Mesothelial cell of epicardium (in vitro differentiated cells): ENCODE measurements at places on chromosomes 12 and 14.

GRCh38 chr14:104346608-104347007 is 208.2 kb downstream of the KIF26A start:
- no peak for DNase-seq

DNA sequence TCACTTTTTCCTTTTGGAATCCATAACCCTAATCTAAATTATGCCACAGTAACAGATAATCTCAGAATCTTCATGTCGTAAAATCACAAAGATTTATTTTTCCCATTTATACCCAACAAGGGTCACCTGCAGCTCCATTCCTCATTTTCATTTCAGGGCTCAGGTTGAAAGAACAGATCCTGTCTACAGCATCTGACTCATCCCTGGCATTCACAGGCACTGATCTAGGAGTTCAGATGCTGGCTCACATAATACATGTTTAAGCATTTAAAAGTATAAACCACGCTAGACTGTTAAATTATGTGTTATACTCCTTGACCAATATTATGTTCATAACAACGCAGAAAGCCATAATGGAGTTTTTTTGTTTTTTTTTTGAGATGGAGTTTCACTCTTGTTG is 58.3 kb downstream of the STON2 start:
- no peak for DNase-seq

DNA sequence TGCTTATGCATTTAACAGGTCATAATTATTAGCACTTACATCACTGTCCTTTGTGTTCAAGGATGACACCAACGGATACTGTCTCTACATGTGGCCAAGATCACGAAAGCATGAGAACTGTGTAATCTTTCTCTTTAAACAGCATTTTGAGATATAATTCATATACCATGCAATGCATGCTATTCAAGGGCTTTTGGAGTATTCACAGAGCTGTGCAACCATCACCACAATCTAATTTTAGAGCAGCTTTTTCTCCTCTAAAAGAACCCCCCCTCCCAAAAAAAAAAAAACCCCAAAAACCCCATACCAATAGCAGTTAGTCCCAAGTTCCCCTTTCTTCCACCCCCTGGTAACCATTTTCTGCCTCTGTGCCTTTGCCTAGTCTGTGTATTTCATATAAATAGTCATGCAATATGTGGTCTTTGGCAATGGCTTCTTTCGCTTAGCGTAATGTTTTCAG is 60.6 kb downstream of the SPRING1 start:
- DNase-seq, result no peak

- no peak for DNase-seq
Measured at GRCh38 chr12:50119387-50119786, 7.4 kb downstream of the COX14 start.

GRCh38 chr12:109597795-109598427 is 24.3 kb downstream of the MVK start:
- peak; percentile 92 for DNase-seq

GRCh38 chr14:61104358-61104757 is 123.3 kb downstream of the SLC38A6 start:
- DNase-seq, result no peak

GRCh38 chr12:19779395-19780056 is 340.2 kb downstream of the AEBP2 start:
- DNase-seq, result no peak

DNA sequence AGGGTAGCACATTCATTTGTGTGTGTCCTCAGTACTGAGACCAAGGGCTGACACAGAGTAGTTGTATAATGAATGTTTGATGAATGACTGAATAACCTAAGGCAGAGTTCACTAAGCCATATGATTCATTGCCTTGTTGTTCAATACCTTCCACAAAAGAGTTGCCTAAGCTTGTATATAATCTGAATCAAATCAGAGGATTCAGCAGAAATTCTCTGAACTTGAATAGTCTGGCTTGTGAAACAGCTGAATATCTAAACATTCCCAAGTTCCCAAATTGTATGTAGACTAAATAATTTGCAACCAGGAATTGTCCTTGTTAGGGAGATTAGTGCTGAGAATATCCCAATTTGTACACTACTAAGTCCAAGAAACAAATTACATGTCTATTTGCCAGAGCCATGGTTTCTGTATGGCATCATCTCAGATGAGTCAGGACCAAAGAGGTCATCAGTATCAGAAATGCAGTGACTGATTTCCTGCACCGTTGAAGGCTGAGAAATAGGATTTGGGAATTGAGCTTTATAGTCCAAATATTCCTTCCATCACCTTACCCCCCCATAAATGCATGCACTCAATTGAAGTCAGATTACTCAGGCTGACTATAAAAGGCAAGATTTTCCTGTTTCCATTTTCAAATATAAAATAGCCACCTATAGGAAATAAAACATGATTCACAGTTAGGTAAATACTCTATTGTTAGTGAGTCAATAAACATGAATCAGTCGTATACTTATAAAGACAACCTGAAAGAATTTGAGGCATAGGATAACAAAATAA is 168.7 kb downstream of the PHLDA1 start:
- DNase-seq, result no peak

- DNase-seq, result no peak
Measured at GRCh38 chr14:30982533-30982932, 42.9 kb upstream of the AP4S1 start.
